ENCODE measurements at places on chromosomes 3 and 15.

DNA sequence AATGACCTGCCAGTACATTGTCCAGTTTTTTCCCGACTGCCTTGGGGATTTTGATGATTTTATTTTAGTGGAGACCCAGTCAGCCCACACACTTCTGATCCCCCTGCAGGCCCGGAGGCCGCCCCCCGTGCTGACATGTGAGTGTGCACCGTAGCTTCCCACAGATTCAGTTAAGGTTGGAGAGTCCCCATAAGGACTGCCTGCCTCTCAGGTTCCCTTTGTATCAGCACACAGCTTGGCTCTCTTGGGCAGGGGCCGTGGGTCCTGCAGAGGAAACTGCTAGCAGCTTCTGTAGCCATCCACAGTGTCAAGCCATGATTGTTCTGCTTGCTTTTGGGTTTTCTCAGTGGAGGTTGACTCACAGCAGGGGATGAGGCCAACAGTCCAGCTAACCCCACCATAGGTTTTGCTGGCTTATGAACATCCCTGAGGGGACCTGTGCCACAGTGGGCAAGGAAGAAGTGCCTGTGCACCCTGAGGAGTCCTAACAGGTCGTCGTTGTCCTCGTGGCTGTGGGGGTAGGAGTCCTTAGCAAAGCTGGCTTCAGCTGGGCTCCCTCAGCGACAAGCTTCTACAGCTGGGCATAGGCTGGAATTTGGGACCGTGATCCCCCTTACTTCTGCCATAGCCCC lies 46.4 kb downstream of the DLEC1 start:
- DNase-seq = no peak

DNA sequence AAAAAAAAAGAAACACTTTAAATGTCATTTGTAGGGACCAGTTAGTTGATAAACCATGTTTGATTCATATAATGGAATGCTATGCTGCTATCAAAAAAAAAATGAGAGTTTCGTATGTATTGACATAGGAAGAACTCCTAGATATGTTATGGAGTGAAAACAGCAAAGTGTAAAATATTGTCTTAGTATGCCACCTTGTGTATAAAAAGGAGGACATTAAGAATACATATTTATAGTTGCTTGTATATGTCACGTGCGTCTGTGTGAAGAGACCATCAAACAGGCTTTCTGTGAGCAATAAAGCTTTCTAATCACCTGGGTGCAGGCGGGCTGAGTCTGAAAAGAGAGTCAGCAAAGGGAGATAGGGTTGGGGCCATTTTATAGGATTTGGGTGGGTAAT lies 39.5 kb downstream of the KBTBD8 start:
- DNase-seq = peak; percentile 4

- DNase-seq = no peak
Measured at GRCh38 chr3:148074946-148075345, 622.8 kb upstream of the AGTR1 start.

DNA sequence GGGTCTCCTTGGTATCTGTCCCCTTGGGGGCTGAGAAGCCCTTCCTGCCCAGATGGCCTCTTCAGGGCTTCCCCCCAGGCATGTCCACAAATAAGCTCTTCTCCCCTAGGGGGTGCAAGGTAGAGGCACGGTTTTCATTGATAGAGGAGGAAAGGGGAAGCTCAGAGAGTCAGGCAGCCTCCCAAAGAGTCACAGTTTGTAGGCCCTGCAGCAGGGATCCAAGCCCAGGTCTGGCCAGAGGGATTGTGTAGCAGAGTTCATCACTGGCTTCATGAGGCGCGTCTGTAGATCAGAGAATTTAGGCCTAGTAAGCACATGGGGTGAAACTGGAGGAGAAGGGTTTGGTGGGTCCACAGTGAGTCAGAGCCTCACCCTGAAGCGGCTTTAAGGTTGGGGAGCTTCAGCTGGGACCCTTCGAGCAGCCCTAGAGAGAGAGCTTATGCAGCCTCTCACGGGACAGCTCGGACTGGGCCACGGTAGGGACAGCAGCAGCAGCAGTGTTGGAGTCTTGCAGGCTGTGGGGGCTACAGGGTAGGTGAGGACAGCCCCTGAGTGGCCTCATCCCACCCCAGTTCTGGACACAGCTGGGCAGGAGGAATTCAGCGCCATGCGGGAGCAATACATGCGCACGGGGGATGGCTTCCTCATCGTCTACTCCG lies 37.5 kb upstream of the ESYT3 start:
- DNase-seq = no peak

GRCh38 chr15:80934761-80935221 lies 54.8 kb downstream of the MESD start:
- no peak for DNase-seq
